ENCODE measurements at places on chromosomes 2 and 18.

- DNase-seq, result no peak
Observed at GRCh38 chr2:162233197-162233596, 10.0 kb downstream of the FAP start.

DNA sequence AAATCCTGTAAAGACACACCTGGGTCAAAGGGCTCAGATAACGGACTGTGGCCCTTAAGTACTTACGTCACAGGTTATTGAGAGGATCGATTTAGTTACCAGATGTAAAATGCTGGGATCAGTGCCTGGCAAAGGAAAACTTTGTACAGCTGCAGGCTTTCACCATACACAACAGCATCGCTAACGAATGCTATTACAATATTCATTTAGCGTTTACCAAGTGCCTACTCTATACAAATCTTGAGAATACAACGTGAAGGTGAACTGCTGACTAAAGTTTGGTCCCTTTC is 619 bp upstream of the MSH6 start:
- no peak for DNase-seq

DNA sequence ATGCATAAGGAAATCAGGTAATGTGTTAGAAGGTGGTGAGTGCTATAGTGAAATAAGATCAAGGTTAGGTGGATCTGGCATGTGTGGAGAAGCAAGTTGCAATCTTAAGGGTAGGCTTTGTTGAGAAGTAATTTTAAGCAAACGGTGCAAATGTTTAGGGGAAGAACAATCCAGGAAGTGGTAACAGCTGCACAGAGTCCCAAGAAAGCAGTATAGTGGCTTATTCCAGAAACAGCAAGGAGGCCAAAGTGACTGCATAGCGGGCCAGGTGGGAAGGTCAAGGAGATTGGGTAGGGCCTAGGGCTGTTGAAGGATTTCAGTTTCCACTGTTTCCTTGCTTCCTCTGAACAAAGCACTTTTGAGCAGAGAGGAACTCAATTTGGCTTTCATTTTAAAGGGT is 30.0 kb upstream of the RAB1A start:
- DNase-seq, result no peak

DNA sequence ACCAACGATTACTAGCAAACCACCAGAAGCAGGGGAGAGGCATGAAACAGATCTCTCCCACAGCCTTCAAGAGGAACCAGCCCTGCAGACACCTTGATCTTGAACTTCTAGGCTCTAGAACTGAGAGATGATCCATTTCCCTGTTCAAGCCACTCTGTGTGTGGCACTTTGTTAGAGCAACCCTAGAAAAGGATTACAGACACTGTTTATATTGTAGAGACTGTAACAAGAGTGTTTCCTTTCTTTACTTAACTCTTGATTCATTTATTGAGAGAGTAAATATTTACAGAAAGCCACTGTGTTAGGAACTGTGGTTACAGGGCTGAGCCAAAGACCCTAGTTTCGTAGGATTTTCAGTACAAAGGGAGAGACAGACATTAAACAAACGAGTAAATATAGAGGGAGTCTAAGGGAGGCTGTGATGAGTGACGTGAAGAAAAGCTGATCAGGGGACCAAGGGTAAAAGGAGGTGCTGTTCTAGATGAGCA is 10.9 kb downstream of the CCDC68 start:
- no peak for DNase-seq

GRCh38 chr2:102143450-102143985 is 972 bp downstream of the IL1R1 start:
- DNase-seq, result no peak

- DNase-seq, result no peak
Observed at GRCh38 chr18:48238636-48239035, 170.5 kb downstream of the ZBTB7C start.

DNA sequence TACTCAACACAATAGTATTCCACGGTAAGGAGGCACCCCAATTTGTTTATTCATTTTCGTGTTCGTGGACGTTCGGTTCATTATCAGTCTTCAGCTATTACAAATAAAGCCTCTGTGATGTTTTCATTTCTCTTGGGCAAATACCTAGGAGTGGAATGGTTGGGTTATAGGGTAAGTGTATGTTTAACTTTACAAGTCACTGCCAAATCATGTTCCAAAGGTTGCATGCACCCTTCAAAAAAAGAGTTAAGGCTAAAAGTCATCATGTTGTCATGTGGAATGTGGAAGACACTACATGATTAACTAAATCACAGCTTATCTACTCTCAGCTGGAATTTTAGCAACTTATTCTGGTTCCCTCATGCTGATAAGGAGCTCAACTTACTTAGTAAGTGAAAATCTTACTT is 15.8 kb downstream of the INO80C start:
- DNase-seq, result no peak

- DNase-seq, result no peak
Observed at GRCh38 chr2:146271131-146271831, 1573.5 kb upstream of the ACVR2A start.

- DNase-seq, result no peak
Observed at GRCh38 chr2:38201784-38202183, 125.8 kb upstream of the CYP1B1 start.

DNA sequence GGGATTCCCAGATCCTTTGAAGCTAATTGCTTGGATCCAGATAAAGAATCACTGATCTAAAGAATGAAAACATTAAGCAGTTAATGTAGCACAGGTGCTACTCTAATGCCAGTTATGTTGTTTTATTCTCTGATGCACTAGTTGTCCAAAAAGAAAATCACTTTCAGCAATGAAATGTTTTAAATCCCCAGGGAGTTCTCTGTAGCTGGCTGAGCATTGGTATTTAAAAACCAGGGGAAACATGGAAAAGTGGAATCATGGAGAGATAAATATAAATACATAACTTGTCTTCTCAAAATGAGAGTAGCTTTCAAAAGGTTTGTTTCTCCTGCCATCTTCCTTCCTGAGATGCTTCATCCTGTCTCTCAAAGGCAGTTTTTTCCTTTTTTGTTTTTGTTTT is 37.7 kb downstream of the CD302 start:
- no peak for DNase-seq

GRCh38 chr18:28425886-28426285 is 249.0 kb upstream of the CDH2 start:
- no peak for DNase-seq

GRCh38 chr2:100940766-100941645 is 61.1 kb upstream of the RPL31 start:
- DNase-seq, result no peak

DNA sequence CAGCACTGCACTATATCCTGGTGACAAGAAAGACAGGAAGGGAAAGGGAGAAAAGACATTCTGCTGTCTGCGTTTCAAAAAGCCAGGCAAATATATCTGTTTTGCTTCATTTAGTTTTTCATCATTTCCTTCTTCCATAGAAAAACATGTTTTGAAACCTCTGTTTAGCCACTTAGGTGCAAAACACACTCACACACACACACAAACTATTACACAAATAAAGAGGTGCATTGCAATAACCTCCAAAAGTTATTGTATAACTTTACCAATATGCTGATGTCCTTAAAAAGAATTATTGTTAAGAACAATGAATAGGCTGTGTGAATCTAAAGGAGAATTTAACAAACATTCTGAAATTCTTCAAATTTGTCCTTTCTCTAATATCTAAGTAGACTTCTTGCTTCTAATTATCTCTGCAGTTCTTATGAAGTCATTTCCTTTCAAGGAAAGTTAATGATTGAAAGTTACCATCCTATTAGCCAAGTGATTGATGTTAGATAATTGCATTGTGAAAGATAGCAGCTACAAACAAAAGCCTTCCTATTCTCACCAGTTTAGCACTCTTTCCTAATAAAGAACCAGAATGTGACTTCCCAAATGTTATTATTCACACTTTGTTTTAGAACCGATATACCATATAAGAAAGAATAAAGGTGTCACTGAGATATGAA is 516.7 kb downstream of the KCNJ3 start:
- DNase-seq, result no peak

- DNase-seq, result no peak
Observed at GRCh38 chr18:10482363-10482984, 28.0 kb downstream of the APCDD1 start.

DNA sequence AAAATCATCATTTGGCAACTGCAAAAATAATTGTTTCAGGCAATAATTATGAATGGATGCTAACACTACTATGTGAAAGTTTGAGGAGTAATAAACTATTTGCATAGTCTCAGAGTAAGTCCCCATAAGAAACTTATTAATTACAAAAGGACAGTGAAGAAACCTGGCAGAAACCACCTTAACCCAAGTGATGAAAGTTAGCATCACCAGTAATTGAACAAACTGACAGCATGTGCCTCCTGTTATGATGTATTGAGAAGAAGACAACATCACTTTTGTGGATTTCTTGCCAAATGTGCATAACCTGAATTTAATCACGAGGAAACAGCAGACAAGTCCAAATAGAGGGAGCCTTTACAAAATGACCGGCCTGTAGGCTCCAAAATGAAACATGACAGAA is 183.3 kb upstream of the SP5 start:
- no peak for DNase-seq

GRCh38 chr2:1586923-1587840 is 157.1 kb downstream of the PXDN start:
- no peak for DNase-seq

DNA sequence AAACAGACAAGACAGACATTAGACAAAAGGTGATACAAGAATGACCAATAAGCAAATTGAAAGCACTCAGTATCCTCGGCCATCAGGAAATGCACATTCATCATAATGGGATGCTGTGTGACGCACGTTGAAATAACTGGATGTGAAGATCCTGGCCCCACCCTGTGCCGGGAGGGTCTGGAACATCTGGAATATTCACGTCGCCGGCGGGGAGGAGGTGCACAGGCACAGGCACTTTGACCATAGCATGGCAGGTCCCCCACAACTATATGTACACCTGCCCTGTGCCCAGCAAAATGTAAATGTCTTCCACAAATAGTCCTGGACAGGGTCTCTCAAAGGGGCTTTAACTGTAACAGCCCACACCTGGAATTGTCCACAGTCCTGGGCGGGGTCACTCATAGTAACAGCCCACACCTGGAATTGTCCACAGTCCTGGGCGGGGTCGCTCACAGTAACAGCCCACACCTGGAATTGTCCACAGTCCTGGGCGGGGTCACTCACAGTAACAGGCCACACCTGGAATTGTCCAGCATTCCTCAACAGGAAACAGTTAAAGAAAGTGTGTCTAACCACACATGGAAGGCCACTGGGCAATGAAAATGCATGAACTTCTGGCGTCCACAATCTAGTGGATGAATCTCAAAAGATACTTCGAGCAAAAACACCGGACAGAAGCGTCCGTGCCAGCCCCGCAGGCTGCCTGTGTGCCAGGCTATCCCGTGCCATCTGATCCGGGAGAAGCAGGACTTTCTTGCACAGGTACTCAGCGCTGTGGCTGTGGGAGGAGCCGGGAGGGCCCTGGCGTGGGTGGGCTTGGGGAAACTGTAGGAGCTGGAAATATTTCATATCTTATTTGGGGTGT is 113.4 kb downstream of the RTP5 start:
- no peak for DNase-seq

DNA sequence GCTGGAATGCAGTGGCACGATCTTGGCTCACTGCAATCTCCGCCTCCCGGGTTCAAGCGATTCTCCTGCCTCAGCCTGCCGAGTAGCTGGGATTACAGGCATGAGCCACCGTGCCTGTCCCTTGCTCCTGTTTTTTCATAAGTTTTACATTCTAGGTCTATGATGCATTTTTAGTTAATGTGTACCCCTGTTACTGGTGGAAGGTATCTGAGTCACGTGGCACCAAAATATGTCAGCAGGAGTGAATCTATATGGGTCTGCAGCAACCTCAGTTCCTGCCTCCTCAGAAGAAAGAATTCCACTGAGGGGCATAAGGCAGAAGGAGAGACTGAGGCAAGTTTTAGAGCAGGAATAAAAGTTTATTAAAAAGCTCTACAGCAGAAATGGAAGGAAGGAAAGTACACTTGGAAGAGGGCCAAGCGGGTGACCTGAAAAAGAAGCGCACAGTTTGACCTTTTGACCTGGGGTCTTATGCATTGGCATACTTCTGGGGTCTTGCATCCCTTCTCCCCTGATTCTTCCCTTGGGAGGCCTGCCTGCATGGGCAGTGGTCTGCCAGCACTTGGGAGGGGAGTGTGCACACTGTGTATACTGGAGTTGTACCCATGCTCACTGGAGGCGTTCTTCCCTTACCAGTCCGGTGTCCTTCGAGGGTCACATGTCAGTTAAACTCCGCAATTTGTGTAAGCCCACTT is 1.1 kb upstream of the MFSD2B start:
- DNase-seq, result no peak

DNA sequence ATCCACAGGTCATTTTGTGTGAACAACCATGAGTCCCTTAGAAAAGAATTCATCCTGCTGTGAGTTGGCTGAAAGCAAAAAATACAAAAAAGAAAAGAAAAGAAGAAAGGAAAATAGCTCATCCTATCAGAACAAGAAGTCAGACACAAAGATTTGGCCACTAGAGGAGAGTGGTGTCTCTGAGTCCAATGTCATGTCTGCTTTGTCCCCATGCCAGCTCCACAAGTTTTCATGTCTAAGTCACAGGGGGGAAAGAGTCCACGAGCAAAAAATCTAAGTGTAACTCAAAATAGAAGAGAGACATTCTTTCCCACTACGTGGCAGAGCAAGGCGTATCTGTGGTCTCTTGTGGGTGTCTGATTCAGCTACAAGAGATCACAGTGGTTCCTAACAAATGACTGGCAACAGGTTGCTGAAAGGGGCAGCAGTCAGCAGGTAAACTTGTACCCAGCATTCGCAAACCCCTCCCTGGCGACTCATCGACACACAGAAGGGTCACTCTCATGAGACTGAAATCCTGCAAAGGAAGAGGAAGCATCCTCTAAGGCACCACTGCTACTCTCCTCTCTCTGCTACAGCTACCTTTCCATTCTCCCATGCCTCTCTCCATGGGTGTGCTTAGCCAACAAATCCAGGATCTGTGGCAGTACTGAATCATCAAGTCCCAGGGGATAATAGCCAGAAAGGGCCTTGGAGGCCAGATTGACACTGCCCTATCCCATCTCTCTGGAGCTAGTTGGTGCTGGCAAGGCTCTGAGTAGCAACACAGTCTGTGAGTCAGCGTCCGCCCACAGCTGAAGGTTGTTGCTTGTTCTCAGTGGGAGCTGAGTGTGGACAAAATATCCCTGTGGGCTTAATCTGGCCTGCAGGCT is 123.0 kb upstream of the SLC39A10 start:
- peak; percentile 73 for DNase-seq

- DNase-seq, result no peak
Observed at GRCh38 chr2:222610746-222611145, 45.1 kb downstream of the FARSB start.

GRCh38 chr2:170967553-170967952 is 38.5 kb downstream of the GORASP2 start:
- no peak for DNase-seq

DNA sequence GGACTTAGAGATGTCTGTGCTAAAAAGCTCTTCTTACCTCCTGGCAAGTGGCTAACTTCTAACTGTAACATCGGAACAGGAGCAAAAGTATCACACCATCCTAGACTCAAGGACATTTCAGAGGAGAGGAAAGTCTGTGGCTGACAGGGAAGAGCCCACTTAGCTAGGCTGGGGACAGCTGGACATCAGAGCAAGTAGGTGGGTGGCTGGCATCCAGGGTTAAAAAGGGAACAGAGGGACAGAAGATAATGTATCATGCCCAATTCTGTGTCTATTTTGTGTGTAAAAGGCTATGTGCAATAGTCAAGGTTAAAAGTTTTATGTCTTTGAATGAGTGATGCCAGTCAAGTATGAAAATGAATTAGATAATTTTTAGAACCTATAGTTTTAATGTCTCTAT is 216.4 kb downstream of the GCA start:
- DNase-seq, result no peak

Measured in stimulated activated naive CD8-positive, alpha-beta T cell treated with anti-CD3 and anti-CD28 coated beads, Interleukin-15, Interleukin-2, amounts not matched to agents 100 U/mL and 50 U/mL, for 24 hours (primary cell).